ENCODE measurements at places on chromosomes 1 and 21.

DNA sequence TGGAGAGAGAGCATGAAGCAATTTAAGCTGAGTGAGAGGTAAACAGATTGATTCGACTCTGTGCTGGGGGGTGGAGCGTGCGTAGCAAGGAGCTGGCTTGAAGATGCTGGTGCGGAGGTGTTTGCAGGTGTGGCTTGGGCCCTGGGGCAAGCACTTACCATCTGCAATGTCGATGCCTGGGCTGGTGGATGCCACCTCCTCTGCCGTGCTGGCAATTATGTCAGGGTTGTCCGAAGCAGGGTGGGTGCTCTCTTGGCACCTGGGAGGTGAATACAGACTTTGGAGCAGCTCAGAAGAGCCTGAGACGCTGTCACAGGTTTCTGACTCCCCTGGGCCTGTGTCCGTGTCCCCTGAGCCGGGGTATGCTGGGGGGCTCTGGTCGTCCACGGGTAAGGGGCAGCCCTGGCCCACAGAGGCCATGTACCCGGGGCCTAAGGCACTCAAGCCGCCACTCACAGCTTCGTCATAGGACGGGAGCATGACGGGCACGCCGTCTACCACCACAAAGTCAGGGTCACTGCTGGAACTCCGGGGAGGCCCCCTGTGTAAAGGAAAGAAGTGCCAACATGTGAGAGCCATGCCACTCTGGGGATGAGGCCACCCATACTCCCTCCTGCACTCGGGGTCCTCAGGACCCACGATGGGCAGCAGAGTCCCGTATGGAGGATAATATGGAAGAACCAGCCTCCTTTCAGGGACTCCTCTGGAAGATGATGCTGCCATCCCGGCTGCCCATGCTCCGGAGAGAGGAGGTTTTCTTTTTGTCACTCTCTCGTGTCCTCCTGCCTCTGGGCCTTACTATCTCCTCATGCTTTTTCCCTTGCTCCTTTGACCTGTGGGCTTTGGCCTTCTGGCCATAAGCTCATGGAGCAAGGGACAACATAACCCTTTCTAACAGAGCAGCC lies 80.3 kb upstream of the TLR5 start:
- DNase-seq = no peak

DNA sequence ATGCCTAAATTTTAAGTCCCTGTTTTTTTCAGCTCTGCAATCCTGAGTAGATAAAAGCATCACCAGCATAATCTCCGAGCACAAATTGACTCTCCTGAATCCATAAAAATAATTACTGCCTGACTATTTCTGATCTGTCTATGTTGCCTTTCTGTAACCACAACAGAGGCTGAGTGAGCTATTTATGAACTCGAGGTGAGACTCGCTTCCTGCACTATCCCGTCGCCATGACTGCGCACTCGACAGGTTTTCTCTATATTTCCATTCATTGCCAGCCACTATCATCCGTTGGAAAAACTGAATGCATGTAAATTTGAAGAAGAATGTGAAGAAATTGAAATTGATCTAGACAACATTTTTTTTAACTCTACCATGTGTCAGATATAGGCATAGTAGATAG lies 897.2 kb downstream of the ADGRL2 start:
- no peak for DNase-seq

DNA sequence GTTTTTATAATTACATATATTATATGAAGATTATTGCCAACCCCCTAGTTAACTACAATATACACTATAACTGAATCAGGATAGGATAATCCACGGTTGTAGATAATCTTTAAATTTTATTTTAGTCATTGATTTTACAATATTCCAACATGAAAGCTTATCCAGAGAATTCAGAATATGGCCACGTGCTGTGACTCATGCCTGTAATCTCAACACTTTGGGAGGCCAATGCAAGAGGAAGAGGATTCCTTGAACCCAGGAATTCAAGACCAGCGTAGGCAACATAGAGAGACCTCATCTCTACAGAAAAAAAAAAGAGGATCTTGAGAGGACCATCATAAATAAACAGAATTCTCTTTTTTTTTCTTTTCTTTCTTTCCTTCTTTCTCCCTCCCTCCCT lies 119.6 kb upstream of the CACYBP start:
- DNase-seq = no peak

DNA sequence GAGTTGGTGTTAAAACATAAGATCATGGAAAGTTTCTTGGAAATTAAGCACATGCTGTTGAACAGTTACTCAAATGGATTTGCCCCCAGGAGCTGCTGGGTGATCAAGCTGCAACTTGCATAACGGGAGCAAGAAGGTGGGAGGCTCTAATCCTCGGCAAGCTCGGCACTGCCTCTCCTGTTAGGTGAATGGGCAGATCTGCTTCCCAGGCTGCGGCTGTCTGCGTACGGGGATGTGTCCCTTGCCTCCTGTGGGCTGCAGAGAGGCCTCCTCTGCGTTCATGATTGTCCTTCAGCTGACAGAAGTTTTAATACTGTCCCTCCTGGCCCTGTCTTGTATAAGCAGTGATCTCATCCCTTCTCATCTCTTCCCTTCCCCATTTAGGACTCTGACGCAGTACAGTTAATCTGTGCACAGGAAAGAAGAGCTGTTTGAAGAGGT lies 36.7 kb downstream of the ATP1A1 start:
- no peak for DNase-seq

DNA sequence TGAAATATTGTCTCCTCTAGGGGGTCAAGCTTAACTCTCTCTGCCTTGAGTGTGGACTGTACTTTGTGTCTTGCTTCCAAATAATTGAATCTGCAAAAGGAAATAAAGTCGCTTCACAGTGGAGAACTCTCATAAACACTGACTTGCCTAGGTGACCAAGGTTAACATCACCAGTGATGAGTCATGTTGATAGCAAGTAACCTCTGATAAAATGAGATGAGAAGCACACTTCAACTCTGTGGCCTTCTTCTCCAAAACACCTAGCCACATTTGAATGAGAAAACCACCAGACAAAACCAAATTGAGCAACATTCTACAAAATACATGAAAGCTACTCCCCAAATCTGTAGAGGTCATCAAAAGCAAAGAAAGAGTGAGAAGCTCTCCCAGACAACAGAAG lies 37.6 kb downstream of the PDE4B start:
- no peak for DNase-seq

DNA sequence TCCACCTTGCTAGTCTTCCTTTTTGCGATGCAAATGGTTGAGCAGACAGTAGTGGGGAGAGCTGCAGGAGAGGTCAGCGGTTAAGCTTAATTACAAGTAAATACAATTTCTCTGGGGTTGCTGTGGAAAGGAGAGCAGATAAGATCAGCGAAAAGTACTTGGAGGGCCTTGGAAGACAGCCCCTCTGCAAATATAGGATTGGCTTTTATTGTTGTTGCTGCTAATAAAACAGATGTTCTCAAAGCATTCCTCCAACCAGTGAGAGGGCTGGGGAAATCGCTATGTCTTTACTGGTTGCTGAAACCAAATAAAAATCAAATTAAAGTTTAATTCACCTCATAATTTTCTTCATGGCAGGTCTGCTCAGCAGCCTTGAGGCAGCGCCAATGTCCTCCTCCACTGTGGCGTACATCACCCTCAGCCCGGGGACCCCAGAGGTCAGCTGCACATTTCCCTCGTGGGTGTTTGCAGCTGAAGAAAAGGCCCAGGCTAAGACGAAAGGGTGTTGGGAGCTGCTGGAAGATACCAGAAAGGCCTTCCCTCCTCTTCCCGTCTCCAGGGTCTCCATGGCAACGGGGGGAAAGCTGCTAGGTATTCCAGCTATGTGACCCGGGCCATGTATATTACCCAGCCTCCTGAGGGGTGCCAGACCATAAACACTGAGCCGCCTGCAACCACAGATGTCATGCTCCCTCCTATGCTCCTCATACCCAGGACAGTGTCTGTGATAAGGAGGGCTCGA lies 54.6 kb upstream of the POU2F1 start:
- no peak for DNase-seq

DNA sequence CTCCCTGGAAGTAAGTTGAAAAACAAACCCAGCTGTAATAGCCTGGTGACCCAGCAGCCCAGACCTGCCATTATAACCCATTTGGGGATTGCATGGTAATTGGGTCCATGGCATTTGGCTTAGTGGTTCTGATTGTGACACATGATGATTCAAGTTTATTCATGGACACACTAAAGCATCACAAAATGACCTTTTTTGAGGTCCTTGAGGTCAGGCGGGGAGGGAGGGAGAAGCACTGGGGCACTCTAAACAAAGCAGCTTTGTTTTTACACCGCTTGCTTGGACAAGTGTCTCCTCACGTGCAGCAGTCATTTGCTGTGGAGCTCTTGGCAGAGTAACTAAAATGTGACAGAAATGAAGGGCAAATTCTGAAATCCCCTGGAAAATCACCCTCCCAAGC lies 241.0 kb upstream of the SGIP1 start:
- DNase-seq = no peak

DNA sequence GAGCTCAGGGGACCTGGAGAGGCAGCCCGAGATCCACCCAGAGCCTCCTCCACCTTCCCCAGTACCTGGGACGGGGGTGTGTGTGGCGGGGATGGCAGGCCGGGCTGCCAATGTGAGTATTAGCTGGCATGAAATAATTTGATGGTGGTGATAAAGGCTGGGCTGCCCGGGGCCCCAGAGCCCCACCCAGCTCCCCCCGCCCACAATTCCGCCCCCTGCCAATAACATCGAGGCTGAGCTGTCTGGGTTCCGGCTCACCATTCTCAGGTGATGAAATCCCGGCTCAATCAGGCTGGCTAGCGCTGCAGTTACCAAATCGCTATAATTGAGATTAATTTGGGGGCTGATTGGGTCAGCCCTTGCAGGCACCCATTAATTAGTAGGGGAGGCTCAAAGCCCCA lies 103.8 kb upstream of the CASZ1 start:
- no peak for DNase-seq

DNA sequence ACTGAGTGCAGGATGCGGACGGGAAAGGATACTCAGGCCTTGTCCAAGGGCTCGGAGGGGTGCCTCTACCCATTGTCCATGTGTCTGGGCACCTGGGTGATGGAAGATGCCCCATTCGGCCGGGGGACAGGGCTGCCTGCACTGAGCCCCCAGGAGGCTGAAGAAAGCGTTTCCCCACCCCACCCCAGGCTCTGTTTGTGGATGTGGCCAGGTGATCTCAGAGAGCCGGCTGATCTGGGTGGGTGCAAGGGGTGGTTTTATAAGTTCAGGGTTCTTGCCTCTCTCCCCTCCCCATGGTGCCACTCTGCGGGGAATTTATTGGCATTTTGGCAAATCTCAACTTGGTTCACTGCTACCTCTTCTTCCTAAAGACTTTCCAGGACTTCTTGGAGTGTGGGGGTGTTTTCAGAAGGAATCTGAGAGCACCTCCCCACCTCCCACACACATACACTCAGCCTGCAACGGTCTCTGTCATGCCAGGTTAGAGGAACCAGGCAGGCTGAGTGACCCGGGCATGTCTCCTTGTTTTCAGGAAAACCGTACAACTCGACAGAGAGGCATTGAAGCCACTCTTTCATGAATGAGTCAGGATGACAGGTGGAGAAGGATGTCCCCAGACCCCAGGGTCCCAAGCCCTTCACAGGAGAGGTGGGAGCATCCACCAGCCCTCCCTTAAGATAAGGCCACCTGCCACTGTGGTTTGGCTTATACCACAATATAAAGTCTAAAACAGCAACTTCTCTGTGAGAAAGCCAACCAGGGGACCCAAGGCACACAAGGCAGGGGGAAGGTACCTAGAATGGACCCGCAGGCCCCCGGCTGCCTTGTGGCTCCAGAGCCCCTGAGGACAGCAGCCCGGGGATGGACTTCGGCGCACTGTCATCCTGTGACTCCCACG lies 174.9 kb downstream of the ETS2 start:
- DNase-seq = no peak

DNA sequence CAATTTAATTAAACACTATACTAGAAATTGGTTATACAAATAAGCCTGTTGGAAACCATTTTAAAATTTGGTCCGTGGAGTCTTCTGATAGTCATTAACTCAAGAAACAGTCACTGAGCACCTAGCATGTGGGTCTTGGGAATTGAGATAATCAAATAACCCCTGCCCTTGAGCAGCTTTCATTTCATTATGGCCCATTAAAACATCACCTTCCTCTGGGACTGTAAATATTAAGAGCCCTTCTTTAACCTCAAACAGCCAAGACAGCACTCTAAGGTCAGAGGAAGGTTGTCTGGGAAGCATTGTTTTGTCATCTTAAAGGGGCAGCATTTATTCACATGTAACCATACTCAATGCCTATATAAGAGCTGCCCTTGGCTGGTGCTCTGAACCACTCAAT lies 610.3 kb upstream of the USP24 start:
- DNase-seq = no peak

- no peak for DNase-seq
Measured at GRCh38 chr1:148289647-148290046, 137.6 kb upstream of the NBPF11 start.

DNA sequence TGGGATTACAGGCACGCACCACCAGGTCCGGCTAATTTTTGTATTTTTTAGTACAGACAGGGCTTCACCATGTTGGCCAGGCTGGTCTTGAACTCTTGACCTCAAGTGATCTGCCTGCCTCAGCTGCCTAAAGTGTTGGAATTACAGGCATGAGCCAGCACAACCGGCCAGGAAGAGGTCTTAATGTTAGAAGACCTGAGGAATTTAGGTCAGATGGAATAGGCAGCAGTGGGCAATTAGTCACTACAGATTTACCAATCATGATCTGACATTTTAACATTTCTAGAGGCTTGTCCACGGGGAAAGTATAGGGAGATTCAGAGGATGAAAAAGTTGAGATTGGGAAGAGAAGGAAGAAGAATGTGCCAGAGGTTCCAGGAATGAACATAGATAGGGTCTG lies 8.9 kb upstream of the APP start:
- DNase-seq = no peak

- DNase-seq = peak; percentile 78
Measured at GRCh38 chr1:229341774-229342655, 832 bp downstream of the CCSAP start.

DNA sequence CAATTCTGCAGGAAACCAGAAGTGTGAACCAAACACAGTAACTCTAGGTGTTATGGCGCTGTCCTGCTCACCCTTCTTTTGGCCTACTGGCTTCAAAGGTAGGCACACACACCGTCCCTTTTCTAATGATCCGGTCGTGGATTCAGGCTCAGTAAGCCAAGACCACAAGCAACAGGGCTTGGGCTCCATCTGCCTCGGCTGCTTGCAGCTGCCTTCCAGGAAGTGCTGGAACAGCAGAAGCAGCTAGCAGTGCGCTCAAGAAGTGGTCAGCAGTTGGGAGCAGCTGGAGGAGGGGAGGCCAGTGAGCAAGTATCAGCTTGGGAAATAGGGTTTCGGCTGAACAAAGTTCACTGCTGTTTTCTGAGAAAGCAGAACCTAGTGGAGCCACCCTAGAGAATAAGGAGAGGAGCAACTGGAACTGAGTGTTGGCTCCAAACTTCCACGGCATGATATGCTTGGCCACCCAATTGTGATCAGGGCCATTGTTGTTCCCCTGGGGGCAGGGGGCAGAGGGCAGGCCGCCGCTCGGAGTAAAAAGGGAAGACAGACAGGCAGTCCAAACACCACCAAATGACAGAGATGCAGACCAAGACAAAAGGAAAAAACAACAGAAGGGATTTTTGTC lies 173.4 kb downstream of the TOMM20 start:
- DNase-seq = no peak

- no peak for DNase-seq
Measured at GRCh38 chr1:234486858-234487840, 8.2 kb upstream of the TARBP1 start.

- no peak for DNase-seq
Measured at GRCh38 chr1:67214420-67215174, 48.3 kb downstream of the IL23R start.

GRCh38 chr1:191641420-191642260 lies 516.6 kb upstream of the RGS18 start:
- DNase-seq = no peak

- DNase-seq = no peak
Measured at GRCh38 chr1:234504969-234505768, 26.2 kb upstream of the TARBP1 start.

GRCh38 chr21:29887313-29888009 lies 52.3 kb downstream of the GRIK1 start:
- no peak for DNase-seq

Measured in activated effector memory CD4-positive, alpha-beta T cell treated with Interleukin-2 at 50 U/mL for 16 hours (primary cell).